ENCODE measurements at places on chromosomes 4 and X.
A peak's percentile ranks its signal among the peaks of the same experiment; 100 is the strongest.

- no peak for DNase-seq
Measured at GRCh38 chr4:155609455-155610059, 57.1 kb upstream of the GUCY1A1 start.

GRCh38 chr4:85836588-85837438 is 361.9 kb downstream of the ARHGAP24 start:
- no peak for DNase-seq

DNA sequence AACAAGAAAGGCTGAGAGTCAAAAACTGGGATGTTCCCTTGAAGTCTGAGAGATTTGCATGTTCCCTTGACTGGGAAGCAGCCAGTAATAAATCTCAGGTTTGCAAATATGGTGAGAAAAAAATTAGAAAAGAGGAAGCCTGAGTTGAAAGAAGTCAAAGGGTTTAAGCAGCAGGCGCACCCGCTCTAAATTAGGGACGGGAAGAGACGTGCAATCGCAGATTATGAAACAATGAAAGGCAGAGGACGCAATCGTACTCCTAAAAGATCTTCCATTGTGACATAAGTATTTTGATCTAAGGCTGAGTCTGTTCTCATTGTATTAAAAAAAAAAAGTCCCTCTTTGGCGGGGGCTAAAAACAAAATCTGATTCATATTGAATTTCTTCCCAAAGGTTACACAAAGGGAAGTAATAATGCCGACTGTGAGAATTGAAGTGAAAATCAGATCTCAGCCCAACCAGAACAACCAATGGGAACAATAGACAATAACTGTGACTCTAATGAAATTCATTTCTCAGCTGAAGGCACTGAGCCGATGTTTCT is 28.2 kb downstream of the SAT1 start:
- DNase-seq: no peak

DNA sequence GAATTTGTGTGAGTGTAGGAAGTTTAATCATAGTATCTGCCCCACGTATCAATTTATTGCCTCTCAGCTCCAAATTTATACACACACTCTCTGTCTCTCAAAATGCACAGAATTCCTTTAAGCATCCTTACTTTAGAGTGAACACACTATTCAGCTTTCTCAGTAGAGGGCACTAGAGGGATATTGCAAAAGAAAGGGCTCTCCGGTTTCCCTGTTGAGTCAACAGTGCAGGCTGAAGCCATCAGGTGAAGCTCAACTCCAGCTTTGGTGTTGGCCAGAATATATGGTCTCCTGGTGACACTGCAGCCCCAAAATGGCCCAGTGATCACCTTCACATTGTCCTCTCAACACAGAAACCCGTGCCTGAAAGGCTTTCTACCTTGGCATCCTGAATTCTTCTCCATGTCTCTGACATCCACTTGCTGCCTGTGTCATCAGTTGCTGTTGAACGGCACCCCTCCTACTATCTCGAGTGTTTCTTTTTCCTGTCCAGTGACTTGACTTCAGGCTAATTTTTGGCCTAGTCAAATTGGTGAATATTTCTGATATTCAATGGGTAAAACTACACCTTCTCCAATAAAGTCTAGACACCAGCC is 670.5 kb downstream of the GABRG1 start:
- no peak for DNase-seq

GRCh38 chrX:112967341-112967740 is 126.7 kb upstream of the AMOT start:
- no peak for DNase-seq

GRCh38 chrX:4435905-4436304 is 722.5 kb upstream of the PRKX start:
- no peak for DNase-seq

DNA sequence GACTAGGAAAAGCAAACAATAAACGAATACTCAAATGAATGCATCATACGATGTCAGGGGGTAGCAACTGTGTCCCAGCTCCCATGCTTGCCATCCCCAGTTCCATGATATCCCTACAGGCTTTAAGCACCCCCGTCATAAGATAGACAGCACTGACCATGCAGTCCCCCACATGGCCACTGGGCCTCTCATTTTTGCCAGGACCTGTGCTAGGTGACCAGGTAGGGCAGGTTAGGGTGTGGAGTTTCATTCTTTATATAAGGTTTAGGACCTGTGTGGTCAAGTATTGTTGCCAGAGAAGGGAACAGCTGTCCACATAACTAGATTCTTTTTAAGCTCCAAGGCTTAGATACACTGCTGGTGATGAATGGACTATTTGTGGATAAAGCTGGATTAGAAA is 9.7 kb downstream of the PPEF2 start:
- no peak for DNase-seq

GRCh38 chr4:113636877-113637276 is 124.7 kb downstream of the CAMK2D start:
- DNase-seq: peak; percentile 56

DNA sequence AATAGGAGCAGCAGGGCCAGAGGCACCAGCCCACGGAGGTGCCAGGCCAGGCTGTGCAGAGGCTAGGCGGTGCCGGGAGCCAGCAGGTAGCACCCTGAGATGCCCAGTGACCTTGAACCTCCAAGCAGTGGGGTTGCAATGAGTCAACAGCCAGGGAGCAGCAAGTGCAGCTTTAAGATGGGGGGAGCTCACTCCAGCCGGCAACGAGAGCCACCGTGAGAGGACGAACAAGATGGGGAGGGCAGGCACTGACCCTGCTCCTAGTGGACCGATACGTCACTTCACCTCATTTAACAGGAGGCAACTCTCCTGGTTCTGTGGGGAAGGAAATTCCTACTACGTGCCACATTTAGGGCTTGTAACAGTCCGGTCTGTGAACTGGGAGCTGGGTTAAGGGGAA is 4.8 kb downstream of the LETM1 start:
- DNase-seq: no peak

GRCh38 chr4:103802766-103803165 is 83.0 kb upstream of the TACR3 start:
- DNase-seq: no peak

- DNase-seq: no peak
Measured at GRCh38 chrX:65679071-65679540, 11.7 kb downstream of the MSN start.

GRCh38 chrX:20595928-20596575 is 329.3 kb upstream of the RPS6KA3 start:
- no peak for DNase-seq

DNA sequence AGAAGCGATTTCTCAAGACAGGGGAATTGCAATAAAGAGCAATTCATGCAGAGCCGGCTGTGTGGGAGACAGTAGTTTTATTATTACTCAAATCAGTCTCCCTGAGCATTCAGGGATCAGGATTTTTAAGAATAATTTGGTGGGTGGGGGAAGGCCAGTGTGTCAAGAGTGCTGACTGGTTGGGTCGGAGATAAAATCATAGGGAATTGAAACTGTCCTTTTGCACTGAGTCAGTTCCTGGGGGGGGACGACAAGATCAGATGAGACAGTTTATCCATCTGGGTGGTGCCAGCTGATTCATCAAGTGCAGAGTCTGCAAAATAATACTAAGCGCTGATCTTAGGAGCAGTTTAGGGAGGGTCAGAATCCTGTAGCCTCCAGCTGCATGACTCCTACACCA is 502.4 kb downstream of the NLGN4X start:
- no peak for DNase-seq

DNA sequence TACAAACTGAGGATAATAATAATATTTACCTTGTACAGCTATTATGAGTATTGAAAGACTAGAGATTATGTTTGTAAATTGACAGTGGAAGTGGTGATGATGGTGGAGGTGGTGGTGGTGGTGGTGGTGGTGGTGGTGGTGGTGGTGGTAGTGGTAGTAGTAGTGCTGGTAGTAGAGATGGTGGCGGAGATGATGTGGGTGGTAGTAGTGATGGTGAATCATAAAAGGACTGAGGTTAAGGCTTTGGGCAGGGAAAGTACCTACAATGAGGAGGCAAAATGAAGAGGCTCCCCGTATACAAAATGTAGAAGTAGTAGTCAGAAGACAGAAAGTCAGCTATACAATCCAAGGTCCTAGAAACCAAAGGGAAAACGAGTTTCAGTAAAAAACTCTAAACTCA is 214.1 kb downstream of the BCOR start:
- peak; percentile 6 for DNase-seq

GRCh38 chrX:119273420-119274192 is 37.5 kb downstream of the PGRMC1 start:
- DNase-seq: peak; percentile 44

GRCh38 chr4:118823471-118823870 is 12.5 kb downstream of the SEC24D start:
- DNase-seq: no peak

GRCh38 chrX:9586992-9587392 is 122.1 kb downstream of the TBL1X start:
- no peak for DNase-seq

DNA sequence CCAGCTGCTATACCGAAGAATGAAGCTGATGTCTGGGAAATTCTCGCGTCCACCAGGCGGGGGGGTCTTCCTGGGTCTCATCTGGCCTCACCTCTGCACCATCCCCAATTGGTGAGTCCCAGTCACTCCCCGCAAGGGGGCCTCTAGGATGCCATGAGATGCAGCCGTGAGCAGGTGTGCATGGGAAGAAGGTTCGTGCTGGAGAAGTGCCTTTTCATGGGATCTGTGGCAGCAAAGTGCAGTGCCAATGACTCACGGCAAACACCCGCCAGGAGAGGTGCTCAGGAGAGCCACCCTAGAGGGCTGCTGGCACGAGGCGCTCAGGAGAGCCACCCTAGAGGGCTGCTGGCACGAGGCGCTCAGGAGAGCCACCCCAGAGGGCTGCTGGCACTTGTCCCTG is 55.1 kb downstream of the CPZ start:
- DNase-seq: no peak

DNA sequence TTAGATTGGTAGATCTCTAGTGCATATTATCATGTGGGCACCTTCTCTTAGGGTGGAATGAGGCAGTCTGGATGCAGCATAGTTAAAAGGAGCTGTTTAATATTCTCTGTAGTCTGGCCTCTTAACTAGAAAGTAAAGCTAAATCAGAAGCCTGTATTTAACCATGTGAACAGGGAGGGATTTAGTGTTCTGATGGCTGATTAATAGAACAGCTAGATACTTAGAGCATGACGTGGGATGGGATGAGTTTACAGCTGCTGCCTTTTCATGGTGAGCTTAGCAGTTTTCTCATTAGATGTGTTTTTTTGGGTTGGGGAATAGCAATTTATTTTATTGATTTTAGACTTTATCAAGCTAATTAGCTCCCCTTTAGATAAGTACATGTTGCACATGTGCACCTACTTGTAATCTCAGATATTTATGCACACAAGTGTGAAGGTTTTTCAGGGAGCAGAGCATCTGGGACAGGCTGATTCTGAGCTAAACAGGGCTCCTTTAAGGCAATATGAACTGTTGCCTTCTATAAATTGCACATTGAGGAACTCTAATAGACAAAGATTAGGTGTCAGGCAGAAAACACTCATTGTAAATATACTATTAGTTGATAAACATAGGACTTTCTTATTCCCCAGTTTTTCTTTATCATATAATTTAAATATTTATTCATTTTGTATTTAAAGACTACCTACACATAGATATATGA is 34.1 kb downstream of the YIPF6 start:
- no peak for DNase-seq

- DNase-seq: peak; percentile 87
Measured at GRCh38 chr4:2220016-2220630, 21.8 kb downstream of the HAUS3 start.

GRCh38 chr4:144614850-144615585 is 30.9 kb upstream of the HHIP start:
- no peak for DNase-seq

DNA sequence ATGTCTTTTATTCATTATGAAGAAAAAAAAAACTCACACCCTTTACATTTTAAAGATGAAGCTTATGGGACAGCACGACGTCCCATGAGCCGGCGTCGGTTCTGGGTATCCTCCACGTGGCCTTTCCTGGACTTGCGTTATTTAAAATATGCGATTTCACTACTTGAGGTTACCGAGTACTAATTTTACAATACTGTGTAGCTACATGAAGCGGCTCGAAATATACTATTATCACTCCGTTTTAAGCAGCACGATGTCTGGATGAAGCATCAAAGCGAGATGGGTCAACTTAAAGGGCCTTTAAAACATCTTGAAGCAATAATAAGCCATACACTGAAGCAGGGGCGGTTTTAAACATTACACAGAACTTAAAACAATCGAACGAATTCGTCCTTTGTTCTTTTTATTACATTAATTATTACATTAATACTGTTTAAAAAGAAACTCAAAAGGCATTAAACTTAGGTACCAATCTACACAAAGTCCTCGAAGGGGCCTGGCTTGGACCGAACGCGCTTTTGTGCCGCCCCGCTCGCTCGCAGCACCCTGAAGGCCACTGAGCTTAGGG is 1.4 kb upstream of the KLF3 start:
- no peak for DNase-seq

All from activated CD4-positive, alpha-beta T cell treated with anti-CD3 and anti-CD28 coated beads, Interleukin-2, amount 10 ng/mL, durations not matched to agents 7 days and 5 days (primary cell).